ENCODE measurements at places on chromosomes 6 and 20.

DNA sequence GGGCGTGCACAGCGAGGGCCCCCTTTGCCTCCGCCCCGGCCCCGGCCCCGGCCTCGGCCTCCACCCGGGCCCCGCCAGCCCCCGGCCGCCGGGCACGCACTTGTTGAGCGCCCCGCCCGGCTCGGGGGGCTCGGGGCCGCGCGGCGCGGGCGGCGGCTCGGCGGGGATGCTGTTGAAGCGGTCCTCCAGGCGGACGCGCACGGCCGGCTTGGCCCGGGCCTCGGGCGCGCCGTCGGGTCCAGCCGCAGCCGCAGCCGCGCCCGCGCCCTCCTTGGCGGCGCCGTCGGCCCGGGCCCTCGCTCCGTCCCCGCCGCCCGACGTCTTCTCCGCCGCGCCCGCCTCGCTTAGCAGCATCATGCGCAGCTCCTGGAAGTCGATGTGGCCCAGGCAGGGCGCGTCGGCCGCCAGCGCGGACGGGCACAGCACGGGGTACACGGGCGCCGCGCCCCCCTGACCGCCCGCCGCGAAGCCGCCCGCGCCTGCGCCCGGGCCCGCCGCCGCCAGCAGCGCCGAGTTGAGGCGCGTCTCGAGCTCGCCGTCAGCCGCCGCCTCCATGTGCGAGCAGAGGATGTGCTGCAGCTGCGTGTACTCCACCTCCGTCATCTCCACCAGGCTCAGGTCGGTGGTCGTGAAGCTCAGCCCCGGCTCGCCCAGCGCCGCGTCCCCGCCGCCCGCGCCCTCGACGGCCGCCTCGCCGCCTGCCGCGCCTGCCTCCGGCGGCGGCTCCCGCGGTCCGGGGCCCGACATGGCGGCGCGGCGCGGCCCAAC, 514 bp downstream of the TCFL5 start:
- peak; percentile 57 for DNase-seq

GRCh38 chr6:146190581-146190980, 161.7 kb downstream of the GRM1 start:
- DNase-seq: no peak

- no peak for DNase-seq
Measured at GRCh38 chr20:13447385-13448180, 191.1 kb downstream of the TASP1 start.

DNA sequence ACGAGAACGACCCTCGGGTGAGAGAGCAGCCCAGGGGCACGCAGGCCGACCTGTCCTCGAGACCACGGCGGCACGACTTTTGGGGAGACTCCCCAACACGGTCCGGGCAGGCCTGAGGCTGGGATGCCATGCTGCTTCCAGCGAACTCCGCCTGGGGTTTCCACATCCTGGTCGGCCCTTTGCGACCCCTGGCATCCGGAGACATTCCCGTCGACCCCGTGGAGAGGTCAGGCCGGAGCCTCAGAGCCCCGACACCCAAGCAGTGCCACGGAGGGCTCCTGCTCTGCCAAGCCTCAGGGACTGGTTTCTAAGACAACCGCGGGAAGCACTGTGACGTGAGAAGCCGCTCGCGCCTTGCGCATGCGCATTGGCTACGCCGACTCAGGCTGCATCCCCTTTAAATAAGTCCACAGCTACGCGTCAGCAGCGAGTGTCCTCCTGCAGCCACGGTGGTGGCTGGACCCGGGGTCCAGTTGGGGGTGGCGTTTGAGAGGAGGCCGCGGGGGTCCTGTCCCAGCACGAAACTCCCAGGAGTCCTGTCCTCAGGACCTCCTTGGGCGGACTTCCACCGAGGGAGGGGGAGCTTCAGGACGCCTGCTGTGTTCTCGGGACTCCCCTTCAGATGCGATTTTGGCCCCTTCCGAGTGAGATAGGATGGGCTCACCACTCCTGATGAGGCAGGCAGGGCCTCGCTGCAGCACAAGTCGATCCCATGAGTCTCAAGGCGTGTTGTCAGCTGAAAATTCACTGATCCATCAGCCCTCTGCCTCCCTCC, 1089.3 kb upstream of the DEFB115 start:
- no peak for DNase-seq

DNA sequence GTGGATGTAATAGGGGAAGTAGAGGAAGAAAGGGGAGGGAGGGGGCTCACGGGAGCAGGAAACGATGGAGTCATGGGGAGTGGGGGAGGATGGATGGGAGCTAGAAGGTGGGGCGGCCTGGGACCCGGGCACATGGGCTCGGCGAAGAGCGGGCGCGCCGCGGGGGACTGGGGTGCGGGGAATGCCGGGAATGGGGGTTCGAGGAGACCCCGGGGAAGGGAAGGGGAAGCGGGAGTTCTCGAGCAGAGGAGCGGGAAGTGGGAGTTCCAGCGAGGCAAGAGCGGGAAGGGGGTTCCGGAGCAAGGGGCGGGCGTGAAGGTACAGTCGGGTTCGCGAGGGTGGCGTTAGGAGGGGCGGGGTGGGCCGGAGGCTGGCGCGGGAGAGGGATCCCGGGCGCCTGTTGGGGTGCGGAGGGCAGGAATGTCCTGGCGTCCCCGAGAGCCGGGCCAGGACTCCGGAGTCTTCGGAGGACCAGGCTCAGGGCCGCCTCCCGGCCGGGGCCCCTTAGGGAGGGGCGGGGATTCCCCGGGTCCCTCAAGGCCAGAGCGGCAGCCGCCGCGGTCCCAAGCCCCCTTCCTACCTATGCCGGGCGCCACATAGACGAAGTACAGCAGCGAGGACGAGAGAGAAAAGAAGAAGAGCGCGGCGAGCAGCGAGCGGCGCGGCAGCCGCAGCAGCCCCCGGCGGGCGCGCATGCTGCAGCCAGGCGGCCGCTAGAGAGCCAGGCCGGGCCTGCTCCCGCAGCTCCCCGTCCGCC, 504 bp downstream of the B4GALT5 start:
- peak; percentile 22 for DNase-seq

- DNase-seq: no peak
Measured at GRCh38 chr6:72321788-72322187, 300.1 kb upstream of the KCNQ5 start.

- DNase-seq: no peak
Measured at GRCh38 chr6:31874836-31875572, 3.8 kb downstream of the SLC44A4 start.

DNA sequence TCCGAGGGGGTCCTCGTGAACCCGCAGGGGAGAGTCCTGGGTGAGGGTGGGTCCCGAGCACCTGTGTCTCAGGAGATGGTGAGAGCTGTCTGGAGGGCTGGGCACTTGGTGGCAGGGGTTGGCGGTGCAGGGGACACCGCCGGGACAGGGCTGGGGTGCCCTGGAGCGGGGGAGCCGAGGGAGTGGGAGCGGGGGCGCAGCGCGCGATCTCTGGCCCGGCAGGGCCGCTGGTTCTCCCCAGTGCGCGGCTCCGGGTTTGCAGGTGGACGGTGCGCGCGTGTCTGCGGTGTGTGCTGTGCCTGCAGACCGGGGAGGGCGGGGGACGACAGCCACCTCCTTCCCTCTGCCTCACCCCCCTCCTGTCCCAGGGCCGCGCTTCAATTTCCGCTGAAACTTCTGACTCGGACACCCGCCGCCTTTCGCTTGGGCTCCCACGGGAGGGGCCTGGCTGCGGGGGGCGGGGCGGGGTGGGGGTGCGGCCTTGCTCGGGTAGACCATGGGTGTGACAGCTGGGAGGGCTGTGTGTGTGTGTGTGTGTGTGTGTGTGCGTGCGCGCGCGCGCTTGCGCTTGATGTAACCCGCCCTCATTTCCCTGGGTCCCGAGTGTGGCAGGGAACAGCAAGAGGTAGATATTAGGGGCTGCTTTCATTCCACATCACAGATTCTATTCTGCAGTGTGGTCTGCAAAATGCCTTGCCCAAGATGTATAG, 1.2 kb downstream of the TRIB3 start:
- peak; percentile 44 for DNase-seq

GRCh38 chr6:56314683-56315523, 67.5 kb upstream of the COL21A1 start:
- no peak for DNase-seq

DNA sequence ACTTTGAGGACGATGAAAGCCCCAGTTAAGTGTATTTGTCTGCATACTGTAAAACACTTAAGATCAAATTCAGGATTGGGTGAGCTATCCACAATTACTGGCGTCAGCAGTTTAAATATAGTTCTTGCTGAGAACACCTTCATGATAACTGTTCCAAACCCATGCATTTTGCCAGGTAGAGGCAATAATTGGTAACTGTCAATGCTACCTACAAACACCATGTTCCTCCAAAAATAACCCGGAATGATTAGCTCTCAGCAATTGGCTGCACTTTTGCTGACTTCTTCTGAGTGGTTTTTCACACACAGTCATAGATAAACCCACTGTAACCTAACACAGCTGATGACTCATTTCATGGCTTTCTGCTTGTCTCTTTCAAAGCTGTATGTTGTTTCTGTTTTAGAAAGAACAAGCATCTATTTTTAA, 1358.6 kb upstream of the GJE1 start:
- DNase-seq: no peak

DNA sequence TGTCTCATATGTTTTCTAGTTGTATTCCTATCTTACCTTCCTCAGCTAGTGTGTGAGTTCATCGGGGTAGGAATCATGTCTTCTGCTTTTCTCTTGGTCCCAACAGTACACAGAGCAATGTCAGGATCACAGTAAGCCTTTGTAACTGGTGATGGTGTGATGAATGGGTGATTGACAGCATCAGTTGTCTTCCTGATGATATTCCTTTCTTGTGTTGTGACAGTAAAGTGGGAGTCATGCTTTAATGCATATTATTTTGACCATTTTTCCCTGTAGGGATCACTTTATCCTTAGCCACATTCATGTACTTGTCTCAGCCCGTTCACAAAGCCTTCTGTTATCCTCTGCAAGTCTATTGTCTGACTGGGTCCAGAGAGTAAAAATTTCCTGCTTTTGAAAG, 501.7 kb downstream of the UTRN start:
- DNase-seq: no peak

DNA sequence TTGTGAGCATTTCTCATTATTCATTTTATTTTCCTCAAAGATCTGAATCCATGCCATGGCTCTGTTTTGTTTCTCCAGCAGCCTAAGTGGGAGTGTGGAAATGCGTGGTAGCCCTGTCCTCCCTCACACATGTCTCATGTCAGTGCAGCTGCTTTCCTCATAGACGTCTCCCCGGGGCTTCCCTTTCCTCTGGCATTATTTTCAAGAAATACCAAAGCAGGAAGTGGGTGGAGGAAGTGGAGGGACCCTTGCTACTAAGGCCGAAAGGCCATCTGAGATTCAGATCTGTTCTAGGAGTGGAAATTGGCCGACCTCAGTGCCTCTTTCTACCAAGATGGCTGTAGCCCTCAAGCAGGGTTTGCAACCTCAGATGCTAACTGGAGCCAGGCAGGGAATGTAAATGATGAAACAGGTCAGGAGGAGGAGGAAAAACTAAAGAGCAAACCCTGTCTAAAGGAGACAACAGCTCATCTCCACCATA, 420.9 kb upstream of the PLCB4 start:
- no peak for DNase-seq

DNA sequence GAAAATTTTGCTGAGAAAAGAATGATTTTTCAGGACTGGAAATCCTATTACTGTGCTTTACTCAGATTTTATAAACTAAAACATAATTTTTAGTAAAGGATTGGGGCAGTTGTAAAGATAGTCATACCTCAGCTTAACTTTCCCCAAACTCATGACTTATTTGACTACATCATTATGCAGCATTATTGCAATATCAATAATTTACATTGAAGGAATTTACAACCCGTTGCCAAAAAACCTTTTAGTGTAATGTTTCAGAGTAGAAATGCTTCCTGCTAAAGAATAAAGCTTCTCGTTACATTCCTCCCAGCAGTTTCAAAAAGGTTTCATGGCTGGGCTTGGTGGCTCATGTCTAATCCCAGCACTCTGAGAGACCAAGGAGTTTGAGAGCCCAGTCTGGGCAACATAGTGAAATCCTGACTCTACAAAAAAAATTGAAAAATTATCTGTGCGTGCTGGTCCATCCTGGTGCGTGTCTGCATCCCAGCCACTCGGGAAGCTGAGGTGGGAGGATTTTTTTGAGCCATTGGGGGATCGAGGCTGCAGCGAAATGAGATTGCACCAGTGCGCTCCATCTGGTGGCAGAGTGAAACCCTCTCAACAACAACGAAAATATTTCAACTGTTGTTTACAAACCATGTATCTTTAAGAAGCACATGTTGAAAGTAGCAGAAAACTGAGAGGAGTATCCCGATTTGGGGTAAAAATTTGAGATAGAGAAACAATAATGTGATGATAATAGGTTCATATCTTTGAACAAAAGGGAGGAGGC, 4.4 kb downstream of the AMD1 start:
- DNase-seq: peak; percentile 22

GRCh38 chr20:15890407-15890982, 682.8 kb downstream of the KIF16B start:
- DNase-seq: no peak

DNA sequence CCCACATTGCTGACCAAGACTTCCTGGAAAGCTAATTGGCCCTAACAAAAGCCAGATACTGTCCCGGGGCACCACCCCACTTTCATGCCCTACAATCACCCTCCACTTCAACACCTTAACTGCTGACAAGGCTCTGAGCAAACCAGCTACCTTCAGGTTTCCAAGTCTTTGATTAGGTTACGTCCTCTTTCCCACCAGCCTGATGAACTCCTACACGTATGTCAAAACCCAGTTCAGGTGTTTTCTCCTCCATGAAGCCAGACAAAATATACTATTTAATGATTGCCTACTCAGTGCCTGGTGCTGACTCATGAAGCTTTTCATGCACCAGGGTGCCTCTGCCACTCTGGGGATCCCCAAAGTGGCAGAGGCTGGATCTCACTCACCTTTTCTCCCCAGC, 58.6 kb downstream of the CDH22 start:
- no peak for DNase-seq

GRCh38 chr20:60281295-60281694, 323.1 kb downstream of the CDH26 start:
- DNase-seq: no peak

DNA sequence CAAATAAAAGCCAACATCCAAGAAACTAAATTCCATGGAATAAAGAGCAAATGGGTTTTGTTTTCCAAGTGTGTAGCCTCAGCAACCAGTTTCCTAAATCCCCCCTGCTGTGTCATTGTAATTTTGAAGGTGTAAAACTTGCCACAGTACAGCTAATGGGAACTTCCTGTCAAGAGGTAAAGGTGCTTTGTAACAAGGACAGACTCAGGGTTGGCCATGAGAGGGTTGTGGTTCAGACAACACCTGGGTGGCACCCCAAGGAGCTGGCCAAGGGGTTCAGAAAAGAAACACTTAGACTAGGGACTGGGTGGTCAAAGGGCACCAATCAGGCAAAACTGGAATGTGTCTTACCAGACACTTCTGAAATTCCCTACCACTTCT, 52.4 kb upstream of the LYRM2 start:
- DNase-seq: no peak

GRCh38 chr6:88134575-88134974, 31.6 kb downstream of the CNR1 start:
- DNase-seq: no peak

DNA sequence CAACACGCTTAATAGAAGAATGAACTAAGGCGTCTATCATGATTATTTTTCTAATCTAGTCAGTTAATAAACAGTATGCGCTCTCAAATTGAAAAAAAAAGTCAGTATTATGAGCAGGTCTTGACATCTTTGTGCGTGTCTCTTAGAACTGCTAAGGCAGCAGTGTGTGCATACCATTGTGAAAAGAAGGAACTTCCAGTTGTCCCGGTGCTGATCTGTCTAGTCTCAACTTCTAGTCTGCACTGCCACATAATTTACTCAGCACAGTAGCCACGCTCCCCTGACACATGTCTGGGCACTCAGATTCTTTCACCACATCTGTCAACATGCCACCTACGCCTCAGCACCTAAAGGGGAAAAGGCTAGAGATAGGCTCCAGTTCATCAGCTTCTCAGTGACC, 61.1 kb upstream of the SPDEF start:
- DNase-seq: no peak

- no peak for DNase-seq
Measured at GRCh38 chr6:34243131-34243771, 5.6 kb downstream of the SMIM29 start.

All from naive thymus-derived CD8-positive, alpha-beta T cell (primary cell).